Activated CD8-positive, alpha-beta memory T cell treated with anti-CD3 and anti-CD28 coated beads for 1 hour (primary cell): ENCODE measurements at places on chromosomes 2 and 18.

GRCh38 chr2:120132190-120132589, 91.0 kb downstream of the TMEM185B start:
- no peak for DNase-seq

- no peak for DNase-seq
These were observed 579 bp downstream of the STAT4 start for GRCh38 chr2:191150230-191150599.

- DNase-seq: no peak
These were observed 1.1 kb upstream of the GPR55 start for GRCh38 chr2:230925879-230926765.

- no peak for DNase-seq
These were observed 14.4 kb upstream of the USP34 start for GRCh38 chr2:61485281-61485680.

DNA sequence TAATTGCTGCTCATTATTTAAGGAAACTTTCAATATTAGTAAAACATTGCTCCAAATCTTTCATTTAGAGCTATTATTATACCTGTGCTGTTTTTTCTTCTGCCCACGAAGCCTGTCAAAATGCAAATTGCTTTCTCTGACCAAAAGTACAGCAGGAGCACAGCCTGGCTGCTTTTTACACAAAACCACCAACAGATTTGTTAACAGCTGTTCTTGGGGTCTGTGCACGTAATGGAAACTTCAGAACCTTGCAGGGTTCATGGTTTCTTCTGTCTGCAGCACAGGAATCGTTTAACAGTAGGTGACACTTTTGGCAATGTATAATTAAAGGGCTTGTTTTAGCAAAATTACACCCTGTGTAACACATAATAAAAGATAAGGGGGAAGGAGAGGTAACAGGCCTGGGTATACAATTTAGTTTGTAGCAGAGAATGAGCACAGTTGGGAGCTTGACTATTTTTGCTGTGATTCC, 447.3 kb downstream of the KCNJ3 start:
- no peak for DNase-seq

DNA sequence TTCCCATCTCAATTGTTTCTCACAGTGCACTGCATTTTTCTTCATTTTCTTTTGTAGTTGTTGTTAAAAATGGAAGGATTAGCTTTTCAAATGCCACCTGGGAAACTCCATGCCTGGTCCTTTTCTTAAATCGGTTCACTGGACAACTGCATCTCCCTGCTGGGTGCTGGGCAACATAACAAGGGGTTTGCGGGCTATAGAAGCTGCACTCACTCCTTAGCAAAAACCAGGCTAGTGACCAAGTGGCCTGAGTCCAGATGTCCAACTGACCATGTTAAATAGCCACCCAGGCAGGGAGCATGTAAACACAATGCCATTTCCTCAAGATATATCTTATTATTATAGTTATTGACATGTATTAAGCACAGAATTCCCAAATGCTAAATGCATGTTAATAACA, 264.9 kb downstream of the ICOS start:
- DNase-seq: no peak

DNA sequence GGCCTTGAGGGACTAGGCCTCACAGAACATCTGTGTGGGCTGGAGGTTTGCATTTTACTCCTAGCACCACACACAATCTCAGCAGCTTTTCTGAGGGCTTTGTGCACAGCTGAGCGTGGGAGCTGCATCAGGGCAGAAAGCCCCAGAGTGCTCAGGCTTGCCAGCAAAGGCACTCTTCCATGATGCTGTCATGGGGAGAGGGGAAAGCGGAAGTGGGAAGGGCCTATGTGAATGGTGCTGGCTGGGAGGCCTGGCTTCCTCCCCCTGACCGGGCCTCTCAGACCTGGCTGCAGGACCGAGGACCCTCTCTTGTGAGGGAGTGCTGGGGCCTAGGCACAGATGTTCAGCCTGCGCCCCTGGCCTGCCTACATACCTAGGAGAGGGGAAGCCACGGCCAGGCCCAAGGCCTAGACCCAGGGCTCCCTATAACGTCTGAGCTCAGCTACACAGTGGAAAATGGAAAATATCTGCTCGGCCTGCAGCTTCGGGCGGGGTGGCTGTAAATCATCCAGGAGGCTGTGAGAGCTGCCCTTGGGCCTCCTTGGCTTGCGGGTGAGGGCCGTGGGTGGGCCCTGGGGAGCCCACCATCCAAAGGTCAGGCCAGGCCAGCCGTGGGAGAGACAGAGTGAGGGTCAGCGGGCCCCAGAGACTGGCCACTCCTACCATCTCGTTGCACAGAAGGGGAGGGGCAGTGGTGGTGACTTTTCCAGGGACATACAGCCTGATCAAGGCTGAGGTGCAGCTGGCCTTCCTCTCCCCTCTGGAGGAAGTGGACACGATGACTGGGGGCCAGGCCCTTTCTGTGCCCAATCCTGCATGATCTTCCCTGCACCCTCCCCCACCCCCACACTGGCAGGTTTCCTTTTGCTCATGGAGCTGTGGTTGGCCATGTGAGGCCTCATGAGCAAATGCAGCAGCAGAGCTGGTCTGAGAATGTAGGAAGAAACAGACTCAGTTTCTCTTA, 22.8 kb downstream of the GLI2 start:
- DNase-seq: no peak

DNA sequence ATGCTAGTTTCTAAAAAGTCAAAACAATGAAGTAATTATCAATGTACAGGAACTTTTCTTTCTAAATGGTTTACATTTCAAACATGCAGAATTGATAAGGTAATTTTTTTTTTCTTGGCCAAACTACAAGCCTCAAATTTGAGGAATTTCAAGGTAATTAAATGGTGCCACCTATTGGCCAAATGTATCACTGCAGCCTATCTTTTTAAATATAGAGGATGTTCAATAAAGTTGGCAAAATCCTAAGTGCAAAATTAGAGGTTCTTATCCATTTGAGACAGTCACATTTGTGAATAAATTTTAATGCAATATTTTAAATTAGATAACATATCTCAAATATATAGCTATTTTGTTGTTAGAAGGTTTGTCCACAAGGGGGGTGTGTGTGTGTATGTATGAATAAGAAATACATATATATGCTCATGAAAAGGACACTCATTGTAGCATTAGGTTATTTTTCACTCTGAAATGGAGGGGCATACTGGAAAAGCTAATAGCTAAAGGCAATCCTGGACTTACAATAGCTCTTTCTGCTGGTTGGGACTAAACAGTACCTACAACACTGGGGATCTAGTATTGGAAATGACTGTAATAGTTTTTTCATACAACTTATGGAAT, 26.2 kb downstream of the MMADHC start:
- DNase-seq: no peak

- DNase-seq: no peak
These were observed 28.6 kb upstream of the SETBP1 start for GRCh38 chr18:44651918-44652572.

- no peak for DNase-seq
These were observed 7.3 kb upstream of the VAPA start for GRCh38 chr18:9906481-9906880.

- DNase-seq: no peak
These were observed 38.5 kb downstream of the MYO3B start for GRCh38 chr2:170216428-170216827.

- DNase-seq: no peak
These were observed 1.6 kb downstream of the COBLL1 start for GRCh38 chr2:164839914-164840457.

DNA sequence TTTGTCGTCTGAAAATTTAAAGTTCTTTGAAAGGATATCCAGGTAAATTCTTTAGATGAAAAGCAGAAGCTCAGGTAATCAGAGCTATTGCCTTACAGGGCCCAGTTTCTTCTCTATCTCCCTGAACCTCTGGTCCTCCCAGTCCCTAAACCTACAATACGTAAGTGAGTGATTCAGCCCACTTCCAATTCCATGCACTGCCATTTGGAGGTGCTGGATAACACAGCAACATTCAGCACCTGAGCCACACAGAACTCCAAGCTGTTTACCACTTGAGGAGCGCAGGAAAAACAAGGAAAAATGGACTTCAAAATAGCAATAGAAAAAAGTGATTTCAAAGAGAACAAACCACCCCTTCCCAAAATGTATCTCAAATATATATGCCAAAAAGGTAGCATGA, 105.0 kb upstream of the DNAJC10 start:
- no peak for DNase-seq

DNA sequence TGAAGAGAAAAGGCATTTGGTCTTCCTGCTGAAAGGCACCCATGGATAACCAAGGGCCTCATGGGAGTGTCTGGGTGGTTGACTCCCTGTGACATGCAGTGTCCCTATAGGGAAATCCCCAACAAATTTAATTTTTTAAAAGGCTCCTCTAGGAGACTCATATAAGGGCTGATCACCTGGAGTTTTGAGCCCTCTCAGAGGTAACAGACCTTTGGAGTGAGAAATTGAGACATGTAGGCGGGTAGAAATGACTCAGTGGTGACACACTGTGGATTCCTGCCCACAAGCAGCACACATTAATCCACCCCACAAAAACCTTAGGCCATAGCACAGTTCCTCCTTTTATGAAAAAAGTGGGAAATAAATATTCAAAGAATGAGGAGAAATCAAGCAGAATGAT, 557.0 kb upstream of the CNTNAP5 start:
- DNase-seq: no peak

DNA sequence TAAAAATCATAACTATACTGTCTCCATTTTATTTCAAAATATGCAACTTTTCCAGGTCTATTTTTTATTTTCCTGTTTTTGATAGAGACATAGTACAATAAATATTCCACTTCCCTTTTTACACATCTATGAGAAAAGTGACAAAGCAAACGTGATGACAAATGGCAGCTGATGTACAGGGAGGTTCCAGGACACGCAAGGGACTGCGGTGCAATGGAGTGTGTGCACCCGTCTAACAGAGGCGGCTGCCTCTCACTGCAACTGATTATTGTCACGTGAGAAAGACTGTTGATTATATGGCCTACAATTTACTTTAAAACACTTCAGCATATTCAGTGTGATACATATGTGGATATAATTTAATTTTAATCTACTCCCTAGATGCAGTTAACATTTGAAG, 142.6 kb downstream of the LRRC30 start:
- DNase-seq: no peak

DNA sequence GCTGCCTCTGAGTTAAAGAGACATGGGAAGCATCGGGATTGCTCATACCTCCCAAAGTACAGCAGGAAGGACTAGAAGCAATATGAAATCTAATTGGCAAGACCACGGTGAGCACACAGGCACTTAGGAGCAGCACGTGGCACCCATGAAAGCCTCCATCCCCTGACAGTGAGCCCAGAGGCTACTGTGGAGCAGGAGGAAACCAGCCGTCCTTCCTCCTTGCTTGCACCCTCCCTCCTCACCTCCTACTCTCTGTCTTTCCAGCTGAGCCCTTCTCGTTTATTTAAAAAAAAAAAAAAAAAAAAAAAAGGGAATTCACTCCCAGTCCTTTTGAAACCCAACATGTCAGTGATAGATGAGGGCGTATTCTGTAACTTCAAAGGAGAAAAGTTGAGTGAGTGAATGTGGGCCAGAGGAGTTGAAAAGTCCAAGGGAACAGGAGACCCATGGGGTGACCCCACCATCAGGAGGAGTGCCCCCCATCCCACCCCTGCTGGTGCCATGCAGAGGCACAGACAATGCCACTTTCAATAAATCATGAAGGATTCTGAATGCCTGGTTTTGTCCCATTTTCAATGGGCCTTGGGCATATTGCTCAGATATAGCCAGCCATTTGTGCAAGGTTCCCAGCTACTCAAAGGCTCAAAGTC, 96.6 kb upstream of the ALPP start:
- DNase-seq: no peak

- DNase-seq: no peak
These were observed 123.7 kb upstream of the SATB2 start for GRCh38 chr2:199581408-199581807.

DNA sequence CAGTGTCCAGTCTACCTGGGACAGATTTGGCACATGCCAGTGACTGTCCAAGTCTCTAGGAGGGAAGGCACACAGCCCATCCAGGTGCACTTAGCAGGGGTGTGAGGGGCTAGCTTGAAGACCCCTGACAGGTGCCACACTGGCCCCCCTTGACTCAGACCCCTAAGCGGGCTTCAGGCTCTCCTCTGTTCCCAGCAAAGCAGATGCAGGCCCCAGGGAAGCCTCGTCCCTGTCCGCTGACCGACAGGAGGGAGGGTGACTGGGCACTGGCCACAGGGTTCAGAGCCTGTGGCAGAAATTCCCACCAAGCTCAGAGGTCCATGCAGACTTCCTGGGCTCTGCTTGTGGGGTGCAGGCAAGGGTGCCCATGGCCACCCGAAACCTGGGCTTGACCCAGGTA, 239.8 kb upstream of the MYT1L start:
- no peak for DNase-seq

GRCh38 chr18:61169386-61169785, 163.8 kb upstream of the CDH20 start:
- DNase-seq: no peak

DNA sequence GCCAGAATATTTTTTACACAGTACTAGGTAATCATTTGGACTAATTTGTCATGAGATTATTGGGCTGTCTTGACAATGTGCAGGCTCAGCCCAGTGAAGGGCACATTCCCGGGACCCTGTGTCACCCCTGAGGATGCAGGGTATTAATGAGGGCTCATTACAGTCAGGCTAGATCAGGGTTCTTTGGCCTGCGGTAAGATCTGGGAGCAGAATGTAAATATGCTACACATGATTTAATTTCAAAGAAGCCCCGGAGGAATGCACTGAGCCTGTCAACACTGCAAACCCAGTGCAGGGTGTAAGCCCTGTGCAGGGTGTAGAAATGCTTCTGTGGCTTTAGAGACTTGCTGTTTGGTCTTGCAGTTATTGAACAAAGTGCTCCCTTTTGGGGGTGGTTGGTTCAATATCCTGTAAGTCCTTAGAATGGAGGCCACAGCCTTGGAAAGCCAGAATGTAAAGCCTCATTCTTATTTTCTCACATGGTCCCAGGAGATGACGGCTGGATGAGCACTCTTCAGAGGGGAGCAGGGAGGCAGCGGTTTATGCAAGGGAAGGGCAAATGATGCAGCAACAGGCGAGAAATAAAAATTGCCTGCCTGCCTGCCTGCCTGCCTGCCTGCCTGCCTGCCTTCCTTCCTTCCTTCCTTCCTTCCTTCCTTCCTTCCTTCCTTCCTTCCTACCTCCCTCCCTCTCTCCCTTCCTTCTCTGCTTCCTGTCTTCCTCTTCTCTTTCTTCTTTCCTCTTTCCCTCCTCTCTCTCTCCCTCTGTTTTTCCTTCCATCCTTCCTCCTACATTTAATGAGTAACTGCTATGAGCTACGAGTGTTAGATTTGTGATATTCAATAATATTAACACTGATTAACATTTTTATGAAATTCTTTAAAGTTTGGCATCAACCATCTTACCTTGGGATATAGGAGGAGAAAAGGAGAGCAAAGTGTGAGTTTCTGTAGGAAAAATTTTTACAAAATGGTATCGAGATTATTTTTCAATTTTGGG, 148.8 kb downstream of the VAPA start:
- DNase-seq: no peak

DNA sequence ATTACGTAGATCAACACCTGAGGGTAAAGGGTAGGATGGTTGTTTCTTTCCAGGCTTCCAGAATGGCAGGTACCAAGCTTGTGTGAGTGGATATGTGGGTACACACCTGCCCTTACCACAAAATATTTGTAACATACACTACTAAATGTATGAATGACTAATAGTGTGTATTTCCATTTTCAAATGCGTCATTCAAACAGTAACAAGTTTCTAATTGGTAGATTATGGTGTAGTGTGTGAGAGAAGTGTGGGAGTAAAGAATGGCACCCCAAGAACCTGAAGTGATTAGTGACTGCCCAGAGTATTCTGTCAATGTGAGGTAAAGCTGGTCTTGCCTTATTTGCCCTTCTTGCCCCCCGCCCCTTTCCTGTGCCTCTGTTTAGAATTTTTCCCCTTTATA, 21.1 kb downstream of the AGPS start:
- DNase-seq: no peak
